ENCODE measurements at places on chromosomes 11 and 22.

GRCh38 chr11:3129181-3129590 is 35.9 kb downstream of the OSBPL5 start:
- no peak for DNase-seq

DNA sequence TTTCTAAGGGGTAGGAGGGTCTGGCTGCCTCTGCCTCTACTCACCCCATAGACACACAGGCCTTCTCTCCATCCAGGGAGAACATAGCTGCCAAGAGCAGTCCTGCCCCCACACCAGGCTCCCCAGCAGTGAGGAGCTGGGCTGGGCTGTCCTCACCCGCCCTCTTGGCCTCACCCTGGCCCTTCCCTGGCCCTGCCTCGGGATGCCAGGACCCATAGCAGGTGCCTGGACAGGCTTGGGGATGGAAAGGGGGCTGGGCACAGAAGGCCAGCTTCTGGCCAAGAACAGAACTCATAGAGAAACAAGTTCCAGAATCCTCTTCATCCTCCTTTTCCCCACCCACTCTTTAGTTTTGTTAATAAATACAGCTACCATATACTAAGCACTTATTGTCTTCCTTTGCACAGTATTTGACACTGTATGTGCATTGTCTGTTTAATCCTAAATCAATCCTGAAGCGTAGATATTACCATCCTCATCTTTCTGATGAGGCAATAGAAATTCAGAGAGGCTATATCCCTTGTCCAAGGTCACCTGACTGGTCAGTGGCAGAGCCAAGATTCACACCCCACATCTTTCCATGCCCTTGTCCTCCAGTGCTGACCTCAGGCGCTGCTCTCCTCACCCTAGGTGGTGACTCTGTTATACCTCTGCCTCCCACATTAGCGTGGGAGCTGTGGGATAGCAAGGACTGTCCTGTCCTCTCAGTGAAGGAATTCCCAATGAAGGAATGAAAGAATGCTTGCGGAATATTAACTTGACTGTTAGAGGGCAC is 22.0 kb upstream of the MYOD1 start:
- DNase-seq: no peak

DNA sequence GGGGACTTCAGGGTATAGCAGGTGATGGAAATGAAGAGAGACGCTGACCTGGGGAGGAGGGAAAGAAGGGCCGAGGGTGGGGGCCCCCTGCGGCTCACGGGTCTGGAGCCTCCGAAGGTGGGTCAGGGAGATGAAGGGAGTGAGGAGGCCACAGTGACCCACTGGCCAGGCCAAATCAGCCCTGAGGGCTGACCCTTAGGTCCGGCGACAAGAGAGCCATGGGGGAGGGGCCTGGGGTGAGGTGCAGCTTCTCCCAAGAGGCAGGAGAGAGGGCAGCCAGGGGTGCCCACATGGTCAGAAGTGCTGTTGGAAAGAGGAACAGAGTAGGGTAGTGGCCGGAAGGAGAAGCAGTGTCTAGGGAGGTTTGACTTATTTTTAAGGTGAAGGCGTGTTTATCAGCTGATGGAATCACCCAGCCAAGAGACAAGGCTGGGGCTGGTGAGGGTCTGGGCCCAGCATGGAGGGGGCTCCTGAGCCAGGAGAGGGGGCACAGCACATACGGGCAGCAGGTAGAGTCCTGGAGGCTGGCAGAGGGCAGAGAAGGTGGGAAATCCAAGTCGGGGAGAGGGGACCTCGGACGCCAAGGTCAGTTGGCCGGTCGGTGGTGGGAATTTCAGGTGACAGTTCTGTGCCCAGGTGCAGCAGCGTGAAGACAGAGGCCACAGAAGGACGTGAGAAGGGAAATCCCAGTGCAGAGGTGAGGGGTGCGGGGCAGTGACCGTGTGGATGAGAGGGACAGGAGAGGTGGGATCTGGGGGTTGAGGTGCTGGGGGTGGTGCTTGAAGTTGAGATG is 49.0 kb downstream of the LINC01488 start:
- DNase-seq: no peak

GRCh38 chr11:9005087-9005486 is 1.3 kb upstream of the NRIP3 start:
- DNase-seq: no peak

DNA sequence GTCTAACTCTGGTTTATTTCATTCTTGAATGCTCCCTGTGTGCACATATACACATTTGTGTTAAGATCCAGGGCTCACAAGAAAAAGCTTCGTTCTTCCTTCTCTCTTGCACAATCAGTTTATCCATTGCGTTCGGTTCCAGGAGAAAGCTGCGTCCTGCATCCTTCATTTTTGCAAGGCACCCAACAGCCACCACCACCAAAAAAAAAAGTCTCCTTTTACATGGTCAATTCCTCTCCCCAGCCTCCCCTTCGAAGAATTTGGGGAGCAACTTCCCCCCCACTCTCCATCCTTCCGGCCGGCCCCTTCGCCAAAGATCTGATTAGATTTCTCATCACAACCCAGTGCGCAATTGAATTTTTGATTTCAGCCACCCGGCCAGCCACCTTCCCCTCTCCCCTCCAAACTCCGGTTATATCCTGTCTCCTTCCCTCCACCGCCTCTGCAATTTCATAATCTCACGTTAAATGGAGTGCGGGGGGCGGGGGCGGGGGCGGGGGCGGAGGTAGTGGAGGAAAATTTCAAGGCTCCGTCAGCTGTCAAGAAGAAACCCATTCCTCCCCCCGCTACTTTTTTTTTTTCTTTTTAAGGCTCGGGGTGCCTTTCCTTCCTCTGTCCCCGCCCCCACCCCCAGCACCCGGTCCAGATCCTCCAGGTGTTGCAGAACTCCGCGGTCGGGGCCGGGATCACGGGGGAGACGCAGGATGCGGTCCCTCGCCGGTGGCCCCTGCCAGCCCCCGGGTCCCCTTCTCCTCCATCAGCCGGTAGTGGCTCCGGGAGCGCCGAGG is 1166.5 kb downstream of the LRRC4C start:
- DNase-seq: no peak

- no peak for DNase-seq
Observed at GRCh38 chr11:44143987-44144909, 48.8 kb downstream of the EXT2 start.

- peak; percentile 57 for DNase-seq
Observed at GRCh38 chr11:5369789-5370188, 13.8 kb upstream of the OR51M1 start.

DNA sequence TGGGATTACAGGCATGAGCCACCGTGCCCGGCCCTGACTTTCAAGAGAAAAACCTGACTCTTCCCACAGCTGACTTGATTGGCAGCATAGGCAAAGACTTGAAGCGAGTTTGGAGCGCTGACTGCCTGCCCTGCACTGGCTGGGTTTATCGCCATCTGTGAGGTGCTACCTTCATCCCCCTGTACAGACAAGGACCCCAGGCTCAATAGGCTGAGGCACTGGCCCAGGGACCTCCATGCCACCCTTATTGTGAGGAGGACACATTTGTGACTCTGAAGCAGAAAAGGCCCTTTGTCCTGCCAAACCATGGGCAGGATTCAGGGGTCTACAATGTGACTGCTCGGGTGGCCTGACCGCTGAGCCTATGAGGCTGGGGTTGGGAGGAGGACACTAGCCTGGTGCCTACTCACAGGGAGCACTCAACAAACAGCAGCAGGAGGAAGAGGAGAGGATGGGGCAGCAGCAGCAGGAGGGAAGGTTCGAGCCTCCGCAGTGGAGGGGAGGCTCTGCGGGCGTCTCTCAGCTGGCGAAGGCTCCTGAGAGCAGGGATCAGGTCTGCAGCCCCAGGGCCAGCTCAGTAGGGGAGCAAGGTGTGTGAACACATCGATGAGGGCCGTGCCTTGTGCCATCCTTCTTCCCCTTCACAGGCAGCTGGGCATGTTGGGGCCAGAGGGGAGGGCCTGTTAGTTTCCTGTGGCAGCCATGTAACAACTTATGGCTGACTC is 72.9 kb upstream of the WNT7B start:
- DNase-seq: no peak

DNA sequence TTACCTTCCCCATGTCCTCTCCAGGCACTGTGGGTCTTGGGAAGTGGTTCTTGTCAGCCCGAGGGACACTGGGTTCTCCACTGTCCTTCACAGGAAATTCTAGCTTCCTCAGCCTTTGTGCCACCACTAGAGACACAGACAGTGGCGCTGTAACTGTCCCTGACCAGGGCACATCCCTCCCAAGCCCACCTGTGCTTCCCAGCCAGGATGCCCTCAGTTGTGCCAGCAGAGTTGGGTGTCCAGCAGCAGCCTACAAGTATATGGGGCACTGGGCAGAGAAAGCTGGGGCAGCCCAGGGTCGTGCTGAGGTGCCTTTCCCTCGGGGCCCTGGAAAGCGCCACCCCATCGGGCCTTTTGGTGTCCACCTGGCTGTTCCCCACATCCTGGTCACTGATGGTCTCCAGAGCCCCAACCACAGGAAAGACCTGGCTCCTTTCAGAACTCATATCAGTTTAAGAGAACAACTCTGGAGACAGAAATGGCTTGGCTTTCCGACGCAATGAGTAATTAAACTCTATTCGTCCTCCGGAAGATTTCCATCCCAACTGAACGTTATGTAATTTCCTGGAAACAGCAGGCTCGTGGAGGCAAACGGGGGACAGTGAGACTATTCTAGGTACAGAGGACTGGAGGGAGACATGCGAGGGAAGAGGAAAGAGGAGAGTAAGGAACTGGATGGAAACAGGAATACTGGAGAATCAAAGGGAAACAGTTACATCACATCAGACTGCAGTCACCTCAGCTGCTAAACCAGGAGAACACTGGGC is 28.6 kb downstream of the PPP2R1B start:
- peak; percentile 45 for DNase-seq

- no peak for DNase-seq
Observed at GRCh38 chr22:39454385-39454871, 2.4 kb upstream of the MGAT3 start.

DNA sequence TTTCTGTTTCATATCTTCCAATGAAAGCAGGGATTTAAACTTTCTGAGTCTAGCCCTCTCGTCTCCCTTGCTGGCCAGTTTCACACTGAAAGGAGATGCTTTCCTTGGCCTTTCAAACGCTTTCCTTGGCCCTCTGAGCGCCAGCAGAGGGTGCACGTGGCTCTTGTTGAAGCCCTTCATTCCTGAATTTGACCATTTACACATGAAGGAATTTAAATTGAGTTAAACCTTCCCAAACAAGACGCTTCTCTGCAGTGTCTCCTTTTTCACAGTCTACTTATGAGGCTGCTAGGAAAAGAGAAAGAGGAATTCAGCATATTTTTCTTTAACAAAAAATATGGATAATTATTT is 21.6 kb downstream of the NNMT start:
- peak; percentile 65 for DNase-seq
